ENCODE measurements at places on chromosomes 16 and 17.

DNA sequence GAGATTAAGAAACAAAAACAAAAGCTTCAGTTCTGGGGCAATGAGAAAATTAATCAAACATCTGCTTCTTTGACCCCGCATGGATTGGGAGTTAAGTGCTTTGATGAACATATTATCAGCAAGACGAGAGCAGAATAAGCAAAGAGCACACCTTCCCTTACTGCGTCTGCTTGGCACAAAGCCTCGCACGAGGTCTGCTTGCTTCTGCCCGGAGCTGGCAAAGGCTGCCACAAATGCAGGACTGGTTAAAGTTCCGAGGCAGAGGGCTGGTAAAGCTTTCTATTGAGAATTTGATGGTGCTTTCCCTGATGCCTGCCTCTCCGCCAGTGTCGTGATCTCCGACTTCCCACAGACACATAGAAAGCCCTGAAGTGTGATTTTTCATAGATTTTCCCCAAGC, 17.0 kb downstream of the VAT1L start:
- no peak for DNase-seq

GRCh38 chr17:74009056-74009625, 194.3 kb upstream of the RPL38 start:
- no peak for DNase-seq

DNA sequence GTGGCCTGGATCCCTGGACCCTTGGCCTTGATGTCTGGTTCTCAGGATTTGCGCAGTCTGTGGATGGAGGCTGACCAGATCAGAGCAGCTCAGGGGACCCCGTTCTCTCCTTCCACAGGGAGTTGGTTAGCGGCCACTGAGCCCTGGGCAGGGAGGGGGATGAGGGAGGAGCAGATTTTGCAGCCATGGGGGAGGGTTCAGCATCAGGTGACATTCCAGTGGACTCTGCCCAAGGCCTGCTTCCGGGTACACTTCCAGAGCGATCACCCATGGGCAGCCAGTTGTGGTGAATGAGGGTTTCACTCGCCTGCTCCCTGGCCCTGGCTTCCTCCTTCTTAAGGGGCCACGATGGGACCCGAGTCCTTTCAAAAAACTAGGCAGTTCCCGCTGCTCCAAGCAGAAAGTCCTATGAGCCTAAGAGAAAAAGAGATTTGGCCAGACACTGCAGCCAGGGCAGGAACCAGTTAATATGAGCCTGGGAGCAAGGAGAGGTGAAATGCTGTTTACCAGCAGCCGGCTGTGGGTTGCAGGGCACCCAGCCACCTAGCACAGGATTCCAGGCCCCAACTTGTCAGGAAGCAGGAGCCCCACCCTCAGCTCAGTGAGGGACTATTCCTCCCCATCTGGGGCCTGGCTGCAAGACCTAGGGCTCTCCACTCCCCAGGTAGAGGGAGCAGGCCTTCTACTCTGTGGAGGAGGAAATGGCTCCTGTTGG, 4.7 kb upstream of the GPRC5C start:
- DNase-seq, result no peak

GRCh38 chr17:30956764-30957374, 14.0 kb upstream of the RNF135 start:
- DNase-seq, result no peak

DNA sequence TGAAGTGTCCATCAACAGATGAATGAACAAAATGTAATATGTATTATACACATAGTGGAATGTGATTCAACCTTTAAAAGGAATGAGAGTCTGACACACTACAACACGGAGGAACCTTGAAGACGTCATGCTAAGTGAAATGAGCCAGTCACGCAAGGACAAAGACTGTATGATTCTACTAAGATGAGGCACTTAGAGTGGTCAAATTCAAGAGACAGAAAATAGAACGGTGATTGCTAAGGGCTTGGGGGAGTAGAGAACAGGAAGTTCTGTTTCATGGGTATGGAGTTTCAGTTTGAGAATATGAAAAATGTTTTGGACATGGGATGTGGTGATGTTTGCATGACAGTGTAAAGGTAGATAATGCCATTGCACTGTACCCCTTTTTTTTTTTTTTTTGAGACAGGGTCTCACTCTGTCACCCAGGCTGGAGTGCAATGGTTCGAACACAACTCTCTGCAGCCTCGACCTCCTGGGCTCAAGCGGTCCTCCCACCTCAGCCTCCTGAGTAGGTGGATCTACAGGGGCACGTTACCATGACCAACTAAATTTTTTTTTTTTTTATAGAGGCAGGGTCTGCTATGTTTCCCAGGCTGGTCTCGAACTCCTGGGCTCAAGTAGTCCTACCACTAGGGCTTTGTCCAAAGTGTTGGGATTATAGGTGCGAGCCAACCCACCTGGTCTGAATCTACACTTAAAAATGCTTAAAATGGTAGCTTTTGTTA, 2.9 kb upstream of the CCDC102A start:
- peak; percentile 89 for DNase-seq

DNA sequence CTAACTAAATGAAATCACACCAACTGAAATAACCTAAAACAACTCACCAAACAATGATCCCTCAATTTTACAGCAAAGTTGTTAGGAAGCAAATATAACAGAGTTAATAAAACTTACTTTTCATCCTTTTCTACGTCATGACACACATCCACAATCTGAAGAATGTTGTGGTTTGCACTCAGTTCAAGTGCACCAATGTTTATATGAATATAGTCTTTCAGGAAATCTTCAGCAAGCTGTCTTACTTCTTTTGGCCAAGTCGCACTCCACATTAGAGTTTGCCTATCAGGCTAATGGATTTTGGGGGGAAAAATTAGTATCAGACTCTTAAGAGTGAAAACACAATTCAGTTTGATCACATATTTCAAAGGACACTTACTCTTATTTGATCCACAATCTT, 3.3 kb downstream of the DDX5 start:
- no peak for DNase-seq

- DNase-seq, result no peak
These were observed 238.2 kb downstream of the KCNJ2 start for GRCh38 chr17:70407506-70407905.

- no peak for DNase-seq
These were observed 9.7 kb upstream of the WDR45B start for GRCh38 chr17:82657926-82658325.

GRCh38 chr16:15777533-15778203, 79.2 kb downstream of the MYH11 start:
- peak; percentile 45 for DNase-seq

GRCh38 chr17:42284566-42284965, 3.7 kb upstream of the STAT5A start:
- no peak for DNase-seq

- no peak for DNase-seq
These were observed 20.2 kb upstream of the RBFOX3 start for GRCh38 chr17:79630821-79631639.

GRCh38 chr17:31559584-31560501, 168.4 kb downstream of the RAB11FIP4 start:
- DNase-seq, result no peak

DNA sequence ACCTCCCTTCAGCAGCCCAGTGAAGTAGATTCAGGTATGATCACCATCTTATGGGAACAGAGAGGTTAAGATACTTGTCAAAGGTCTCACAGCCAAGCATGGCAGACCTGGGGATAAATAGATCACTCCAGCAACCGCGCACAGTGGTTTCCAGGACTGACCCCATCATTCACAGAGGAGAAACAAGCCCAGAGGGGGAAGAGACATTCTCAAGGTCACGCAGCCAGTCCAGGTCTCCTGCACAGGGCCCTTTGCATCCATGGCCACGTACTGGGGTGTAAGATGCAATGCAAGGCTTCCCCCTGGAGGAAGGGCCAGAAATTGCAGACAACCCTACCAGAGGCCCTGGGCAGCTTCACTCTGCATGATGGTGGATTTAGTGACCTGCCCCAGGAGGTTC, 19.9 kb downstream of the TLE7 start:
- peak; percentile 4 for DNase-seq

- DNase-seq, result no peak
These were observed 56.7 kb downstream of the YPEL2 start for GRCh38 chr17:59388069-59388556.

DNA sequence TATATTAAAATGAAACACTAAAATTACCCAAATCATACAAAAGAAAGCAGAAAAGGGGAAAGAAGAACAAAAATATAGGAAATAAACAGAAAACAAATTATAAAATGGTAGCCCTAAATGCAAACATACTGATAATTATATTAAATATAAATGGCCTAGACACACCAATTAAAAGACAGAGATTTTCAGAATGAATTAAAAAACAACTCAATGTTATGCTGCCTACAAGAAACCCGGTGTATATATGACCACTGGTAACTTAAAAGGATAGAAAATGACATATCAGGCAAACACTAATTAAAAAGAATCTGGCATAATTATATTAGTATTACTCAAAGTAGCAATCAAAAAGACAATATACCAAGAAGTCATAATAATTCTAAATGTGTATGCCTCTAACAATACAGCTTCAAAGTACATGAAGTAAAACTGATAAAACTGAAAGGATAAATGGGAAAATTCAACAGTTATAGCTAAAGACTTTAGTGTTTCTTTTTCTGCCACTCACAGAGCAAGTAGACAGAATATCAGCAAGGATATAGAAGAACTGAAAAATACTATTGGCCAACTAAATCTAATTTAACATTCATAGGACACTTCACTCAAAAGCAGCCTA, 7.5 kb upstream of the FAM20A start:
- no peak for DNase-seq

- no peak for DNase-seq
These were observed 13.7 kb downstream of the GUCY2D start for GRCh38 chr17:8015957-8016631.

DNA sequence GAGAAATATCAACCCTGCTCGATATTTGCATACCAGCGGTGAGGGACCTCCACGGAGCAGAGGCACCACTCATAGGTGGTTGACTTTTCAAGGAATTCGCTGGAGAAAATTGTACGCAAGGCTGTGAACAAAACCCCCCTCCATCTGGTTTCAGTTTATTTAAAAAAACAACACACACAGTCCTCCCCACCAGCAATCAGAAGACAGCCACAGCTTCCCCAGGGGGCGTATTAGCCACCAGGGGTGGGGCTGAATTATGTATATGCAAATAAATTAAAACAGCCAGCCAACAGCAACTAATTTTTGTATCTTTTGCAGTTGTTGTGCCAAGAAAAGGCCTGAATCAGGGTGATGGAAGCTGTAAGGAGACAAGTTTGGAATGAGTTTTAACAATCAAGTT, 5.9 kb upstream of the HSD11B2 start:
- no peak for DNase-seq

- no peak for DNase-seq
These were observed 388.0 kb downstream of the SEC14L1 start for GRCh38 chr17:77528516-77529327.

DNA sequence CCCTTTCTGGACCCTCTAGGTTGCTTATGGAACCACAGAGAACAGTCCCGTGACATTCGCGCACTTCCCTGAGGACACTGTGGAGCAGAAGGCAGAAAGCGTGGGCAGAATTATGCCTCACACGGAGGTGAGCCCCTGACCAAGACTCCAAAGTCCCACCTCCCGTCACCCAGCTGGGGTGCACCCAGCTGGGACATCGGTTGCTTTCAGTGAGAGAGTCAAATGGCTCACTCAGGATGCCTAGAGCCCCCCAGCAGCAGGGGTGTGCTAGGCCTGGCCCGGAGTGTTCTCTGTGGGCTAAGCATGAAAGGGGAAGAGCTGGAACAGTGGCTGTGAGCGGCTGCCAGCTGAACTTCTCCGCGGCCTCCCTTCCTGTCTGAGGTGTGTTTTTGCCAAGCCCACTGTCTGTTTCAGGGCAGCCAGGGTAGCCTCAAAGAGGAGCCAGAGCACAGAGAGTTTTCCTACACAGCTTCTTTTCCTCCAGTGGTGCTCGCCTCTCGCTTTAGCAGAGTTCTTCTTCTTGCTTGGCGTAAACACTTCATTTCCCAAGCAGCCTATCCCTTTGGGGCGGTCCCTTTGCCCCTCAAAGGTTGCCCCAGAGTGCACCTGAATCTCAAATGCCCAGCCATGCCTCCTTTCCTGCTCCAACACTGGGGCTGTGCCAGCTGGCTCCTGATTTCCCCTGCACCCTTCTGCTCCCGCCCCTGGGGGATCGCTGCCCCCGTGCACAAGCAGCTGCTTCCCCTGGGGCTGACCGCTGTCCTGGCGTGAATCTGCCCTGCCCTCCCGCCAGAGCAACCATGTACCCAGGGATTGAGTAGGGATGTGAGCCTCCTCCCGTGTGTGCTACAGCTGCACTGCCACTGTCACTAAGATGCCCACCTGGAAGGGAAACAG, 2.6 kb upstream of the CHAD start:
- peak; percentile 16 for DNase-seq

GRCh38 chr17:35256629-35257028, 13.8 kb downstream of the SLFN5 start:
- no peak for DNase-seq

DNA sequence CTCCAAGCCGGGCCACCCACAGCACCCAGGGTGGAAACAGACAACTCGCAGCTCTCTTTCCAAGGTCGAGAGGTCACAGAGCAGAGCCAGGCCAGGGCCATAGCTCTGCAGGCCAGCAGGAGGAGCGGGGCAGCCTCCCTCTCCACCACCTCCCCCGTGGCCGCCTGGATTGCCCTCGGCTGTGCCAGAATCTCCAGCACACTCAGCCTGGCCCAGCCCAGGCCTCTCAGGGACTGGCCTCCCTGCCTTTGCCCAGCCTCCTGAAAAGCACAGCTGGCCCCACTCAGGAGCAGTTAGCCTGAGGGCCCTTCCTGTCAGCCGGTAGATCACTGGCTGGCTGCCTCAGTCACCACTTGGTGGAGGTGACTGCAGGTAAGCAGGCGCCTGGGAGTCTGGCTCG, 85.8 kb upstream of the SEC14L1 start:
- DNase-seq, result no peak

GRCh38 chr16:4936181-4936990, 562 bp downstream of the PPL start:
- DNase-seq, result no peak

DNA sequence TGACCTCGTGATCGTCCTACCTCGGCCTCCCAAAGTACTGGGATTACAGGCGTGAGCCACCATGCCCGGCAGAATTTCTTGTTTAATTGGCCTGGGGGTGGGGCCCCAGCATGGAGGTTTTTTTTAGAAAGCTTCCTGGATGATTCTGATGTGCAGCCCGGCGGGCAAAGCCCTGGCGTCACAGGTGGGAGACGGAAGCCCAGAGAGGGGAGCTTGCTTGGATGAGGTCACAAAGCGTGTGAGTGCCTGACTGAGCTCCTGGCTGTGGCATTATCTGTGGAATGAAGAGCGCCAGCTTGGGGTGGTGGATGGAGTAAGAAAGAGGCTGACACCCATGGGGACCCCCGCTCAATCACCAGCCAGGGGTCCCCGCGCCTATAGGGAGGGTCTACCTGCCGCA, 4.1 kb downstream of the VASN start:
- no peak for DNase-seq

GRCh38 chr16:13242201-13242600, 340.8 kb downstream of the SHISA9 start:
- no peak for DNase-seq

GRCh38 chr17:2034157-2034556, 4.2 kb downstream of the DPH1 start:
- peak; percentile 13 for DNase-seq

- no peak for DNase-seq
These were observed 243.9 kb upstream of the TBX2 start for GRCh38 chr17:61155590-61156237.

GRCh38 chr16:82062645-82063058, 27.6 kb downstream of the HSD17B2 start:
- no peak for DNase-seq
